DND-41 (cell line): ENCODE measurements at places on chromosomes 3 and 15.

DNA sequence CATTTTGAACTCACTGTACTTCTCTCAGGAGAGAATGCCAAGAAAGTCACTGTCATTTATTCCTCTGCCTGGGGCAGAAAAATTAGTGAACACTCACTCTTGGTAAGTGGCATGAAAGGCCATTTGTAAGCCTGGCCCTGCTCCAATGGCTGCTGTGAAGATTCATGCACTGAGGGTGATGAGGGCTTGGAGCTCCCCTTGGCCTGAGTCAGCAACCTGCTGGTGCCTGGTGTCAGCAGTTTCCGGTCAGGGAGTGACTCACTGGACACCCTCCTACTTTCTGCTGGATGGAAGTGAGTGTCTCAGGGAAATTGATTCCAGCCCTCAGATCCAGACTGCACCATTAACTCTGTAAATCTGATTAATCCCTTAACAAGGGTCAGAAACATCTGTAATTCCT lies 37.6 kb downstream of the TRA2B start:
- DNase-seq: no peak

- no peak for DNase-seq
Measured at GRCh38 chr3:78823859-78824258, 943.9 kb downstream of the ROBO1 start.

DNA sequence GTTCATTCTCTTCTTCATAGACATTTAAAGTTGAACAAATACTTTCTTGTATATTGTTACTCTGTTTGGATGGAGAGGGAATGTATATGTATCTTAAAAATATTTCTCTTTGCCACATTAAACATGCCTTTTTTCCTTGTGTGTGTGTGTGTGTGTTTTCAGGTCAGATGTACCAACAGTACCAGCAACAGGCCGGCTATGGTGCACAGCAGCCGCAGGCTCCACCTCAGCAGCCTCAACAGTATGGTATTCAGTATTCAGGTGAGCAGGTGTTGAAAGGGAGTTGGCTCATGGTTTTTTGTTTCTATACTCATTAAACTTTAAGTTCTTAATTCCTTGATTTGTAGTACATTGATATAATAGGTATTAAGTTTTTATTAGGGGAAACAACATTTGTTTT lies 35.4 kb downstream of the TFG start:
- no peak for DNase-seq

- no peak for DNase-seq
Measured at GRCh38 chr3:30539772-30540171, 66.6 kb upstream of the TGFBR2 start.

GRCh38 chr15:82571722-82572222 lies 31.5 kb upstream of the RPS17 start:
- no peak for DNase-seq

DNA sequence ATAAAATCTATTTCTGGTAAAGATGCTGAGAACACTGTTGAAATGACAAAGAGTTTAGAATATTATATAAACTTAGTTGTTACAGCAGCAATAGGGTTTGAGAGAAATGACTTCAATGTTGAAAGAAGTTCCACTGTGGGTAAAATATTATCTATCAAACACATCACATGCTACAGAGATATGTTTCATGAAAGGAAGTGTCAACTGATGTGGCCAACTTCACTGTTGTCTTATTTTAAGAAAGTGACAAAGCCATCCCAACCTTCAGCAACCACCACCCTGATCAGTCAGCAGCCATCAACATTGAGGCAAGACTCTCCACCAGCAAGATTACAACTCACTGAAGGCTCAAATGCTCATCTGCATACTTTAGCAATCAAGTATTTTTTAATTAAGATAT lies 20.2 kb downstream of the TMEM39A start:
- DNase-seq: no peak

DNA sequence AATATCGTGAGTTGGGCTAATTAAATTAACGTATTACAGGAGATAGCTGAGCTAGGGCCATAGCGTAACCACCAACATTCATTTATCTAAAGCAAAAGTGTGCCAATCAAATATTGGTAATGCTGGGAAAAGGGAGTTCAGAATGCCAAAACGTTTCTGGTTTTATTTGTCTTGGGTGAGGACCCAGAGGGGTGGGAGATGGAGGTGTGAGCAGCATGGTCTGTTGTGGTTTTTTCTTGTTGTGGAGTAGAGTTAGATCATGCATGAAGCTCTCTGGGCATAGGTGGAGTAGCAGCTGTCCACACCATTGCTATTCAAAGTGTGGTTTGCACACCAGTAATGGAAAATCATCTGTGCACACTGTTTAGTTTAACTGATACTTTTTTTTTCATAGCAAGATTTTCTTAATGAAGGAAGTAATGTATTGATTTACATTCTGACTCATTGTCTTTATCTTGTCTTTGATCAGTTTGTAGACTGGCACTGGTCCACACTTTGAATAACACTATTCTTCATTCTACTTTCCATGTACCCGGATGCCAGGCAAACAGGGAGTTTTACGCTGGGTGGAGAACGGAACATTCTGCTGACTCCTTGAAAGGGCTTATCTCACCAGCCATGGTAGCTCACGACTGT lies 50.8 kb upstream of the CRTC3 start:
- no peak for DNase-seq

GRCh38 chr15:62605282-62605681 lies 437.3 kb upstream of the TPM1 start:
- no peak for DNase-seq

GRCh38 chr3:20658491-20658890 lies 472.5 kb upstream of the SGO1 start:
- DNase-seq: no peak

DNA sequence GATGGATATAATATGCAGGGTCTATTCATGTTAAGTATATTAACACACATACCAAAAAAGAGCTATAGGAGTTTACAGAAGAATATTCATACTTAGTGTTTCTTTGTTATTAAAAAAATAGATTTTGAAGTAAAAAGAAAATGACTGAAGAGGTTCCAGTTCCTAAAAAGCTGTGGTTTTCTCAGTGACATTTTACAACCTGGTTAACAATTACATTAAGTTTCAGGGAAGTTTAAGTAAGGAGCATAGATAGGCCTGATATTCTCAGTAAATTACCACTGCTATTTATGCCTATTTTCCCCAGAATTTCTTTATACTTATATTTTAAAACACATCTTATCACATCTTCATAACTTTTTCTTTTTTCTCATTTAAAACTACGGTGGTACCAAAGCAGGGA lies 43.6 kb upstream of the SPTSSB start:
- DNase-seq: no peak

DNA sequence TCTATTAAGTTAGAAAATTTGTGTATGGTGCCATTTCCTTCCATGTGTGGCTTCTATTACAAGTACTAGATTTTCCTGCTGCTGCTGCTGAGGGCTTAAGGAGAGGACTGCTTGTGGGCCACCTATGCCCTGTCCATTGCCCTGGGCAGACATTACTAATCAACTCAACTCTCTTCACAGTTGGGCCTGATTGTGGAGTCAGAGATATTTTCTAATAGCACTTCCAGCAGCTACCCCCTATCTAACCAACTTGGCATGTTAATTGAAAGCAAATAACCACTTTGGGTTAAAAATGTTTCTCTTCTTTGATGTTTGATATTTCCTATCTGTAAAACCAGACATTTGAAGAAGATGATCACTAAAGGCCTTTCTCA lies 242.0 kb downstream of the EDEM1 start:
- no peak for DNase-seq

DNA sequence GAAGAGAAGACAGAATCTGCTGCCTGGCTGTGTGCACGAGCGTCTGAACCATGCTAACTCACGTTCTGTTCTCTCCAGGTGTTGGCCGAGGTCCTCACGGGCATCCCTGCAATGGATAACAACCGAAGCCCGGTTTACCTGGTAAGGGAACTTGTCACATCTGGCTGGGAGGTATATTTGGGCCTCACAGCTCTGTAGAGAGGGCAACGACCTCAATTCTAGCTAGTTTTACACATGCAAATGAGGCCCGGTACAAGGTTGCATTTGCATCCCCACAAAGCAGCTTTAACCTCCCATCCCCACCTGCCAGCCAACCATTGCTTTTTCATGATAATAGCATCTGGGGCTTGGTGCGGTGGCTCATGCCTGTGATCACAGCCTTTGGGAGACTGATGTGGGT lies 22.0 kb upstream of the TATDN2 start:
- no peak for DNase-seq

DNA sequence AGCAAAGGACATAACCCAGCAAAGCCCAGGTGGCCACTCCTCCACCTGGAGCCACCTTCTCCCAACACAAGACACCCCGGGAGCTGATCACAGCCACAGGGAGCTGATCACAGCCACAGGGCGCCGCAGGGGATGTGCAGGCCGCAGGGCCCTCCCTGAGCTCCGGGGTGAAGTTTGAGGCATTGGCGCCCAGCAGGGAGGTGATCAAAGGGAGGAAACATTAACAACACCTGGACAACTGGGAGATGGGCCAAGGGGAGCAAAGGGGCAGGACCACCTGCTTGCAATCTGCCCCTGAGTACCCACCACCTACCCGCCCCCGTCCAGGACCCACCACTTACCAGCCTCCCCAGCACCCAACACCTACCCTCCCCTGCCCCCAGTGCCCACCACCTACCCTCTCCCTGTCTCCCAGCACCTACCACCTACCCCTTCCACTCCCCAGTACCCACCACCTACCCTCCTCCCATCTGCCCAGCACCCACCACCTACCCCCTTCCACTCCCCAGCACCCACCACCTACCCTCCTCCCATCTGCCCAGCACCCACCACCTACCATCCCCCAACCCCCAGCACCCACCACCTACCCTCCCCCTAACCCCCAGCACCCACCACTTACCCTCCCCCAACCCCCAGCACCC lies 2.4 kb downstream of the UROC1 start:
- no peak for DNase-seq

DNA sequence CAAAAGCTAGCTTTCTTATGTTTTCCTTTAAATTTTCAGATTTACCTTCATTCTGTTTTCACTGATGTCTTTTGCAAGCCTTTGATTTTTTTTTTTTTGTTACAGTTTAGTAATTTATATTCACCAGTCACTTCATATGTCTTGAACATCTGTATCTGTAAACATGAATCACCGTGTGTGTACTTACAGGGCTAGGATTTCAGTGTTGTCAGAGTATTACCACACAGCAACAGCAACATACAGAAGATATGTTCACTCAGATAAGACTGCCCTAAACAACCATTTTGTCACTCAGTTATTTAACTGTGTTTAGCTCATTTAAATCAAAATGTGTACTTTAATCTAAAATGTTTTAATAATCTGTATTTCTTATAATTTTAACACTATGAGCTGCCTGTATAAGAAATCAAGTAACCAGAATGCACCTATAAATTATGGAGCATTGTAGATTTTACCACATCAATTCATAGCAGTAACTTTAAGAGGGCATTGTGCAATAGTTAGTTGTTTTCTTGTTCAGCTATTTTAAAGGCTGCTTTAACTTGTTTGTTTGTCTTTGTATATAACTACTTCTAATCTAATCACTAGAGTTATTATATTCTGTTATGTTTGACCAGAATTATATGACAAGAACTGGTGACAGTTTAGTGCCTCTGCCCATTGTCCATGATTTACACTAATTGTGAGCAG lies 50.4 kb downstream of the GHSR start:
- no peak for DNase-seq

GRCh38 chr3:61771976-61772375 lies 210.6 kb downstream of the PTPRG start:
- DNase-seq: no peak

- DNase-seq: no peak
Measured at GRCh38 chr3:50373146-50374051, 14.1 kb upstream of the TMEM115 start.

GRCh38 chr15:68576235-68576892 lies 2.4 kb upstream of the CORO2B start:
- no peak for DNase-seq

GRCh38 chr3:134652886-134653630 lies 2.2 kb upstream of the KY start:
- no peak for DNase-seq

DNA sequence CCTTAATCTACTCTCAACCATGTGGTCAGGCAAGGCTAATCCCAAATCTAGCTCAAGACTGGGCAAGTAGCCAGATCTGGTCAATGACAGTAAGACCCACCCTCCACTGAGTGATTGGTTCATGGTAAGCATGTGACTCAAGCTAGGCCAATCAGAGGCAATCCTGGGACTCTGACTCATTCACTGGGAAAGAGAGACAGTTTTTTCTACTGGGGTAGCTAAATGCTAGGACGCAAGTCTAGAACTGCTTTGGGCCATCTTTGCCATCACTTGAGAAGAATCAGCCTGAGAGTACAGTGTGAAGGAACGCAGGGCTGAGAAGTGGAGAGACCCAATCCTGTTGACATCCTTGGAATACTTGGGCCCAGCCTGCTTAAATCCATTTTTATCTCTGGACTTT lies 9.4 kb upstream of the RAD18 start:
- no peak for DNase-seq

DNA sequence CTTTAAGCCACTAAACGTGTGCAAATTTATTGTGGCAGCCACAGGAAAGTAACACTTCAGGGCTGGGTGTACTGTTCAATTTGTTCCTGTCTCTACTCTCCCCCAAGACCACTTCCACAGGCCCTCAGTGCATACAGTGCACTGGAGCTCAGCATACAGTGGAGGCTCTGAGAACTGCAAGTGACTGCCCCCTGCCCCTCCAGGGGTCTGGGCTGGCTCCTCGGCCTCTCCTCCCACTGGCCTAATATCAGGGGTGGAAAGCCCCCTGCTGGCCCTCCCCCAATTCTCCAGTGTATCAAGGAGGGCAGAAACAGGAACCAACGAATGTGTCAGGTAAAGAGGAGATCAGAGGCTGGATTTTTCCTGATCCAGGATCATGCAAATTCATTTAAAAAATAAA lies 19.9 kb upstream of the HEG1 start:
- DNase-seq: no peak

DNA sequence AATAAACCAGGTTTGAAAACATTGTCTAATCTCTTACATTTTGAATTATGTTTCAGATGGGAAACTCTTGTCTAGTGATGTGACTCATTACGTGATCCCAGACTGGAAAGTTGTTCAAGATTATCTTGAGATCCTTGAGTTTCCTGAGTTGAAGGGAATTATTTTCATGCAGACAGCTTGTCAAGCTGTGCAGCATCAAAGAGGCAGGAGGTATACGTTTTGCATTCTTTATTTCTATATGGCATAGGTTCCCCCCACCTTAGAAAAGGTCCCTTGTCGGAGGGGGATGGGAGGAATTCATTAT lies 1.5 kb downstream of the DIS3L start:
- no peak for DNase-seq

GRCh38 chr3:160765211-160765610 lies 9.2 kb downstream of the PPM1L start:
- no peak for DNase-seq

GRCh38 chr3:36193448-36193847 lies 186.9 kb upstream of the STAC start:
- no peak for DNase-seq

GRCh38 chr3:157491136-157491535 lies 12.1 kb downstream of the VEPH1 start:
- DNase-seq: no peak

DNA sequence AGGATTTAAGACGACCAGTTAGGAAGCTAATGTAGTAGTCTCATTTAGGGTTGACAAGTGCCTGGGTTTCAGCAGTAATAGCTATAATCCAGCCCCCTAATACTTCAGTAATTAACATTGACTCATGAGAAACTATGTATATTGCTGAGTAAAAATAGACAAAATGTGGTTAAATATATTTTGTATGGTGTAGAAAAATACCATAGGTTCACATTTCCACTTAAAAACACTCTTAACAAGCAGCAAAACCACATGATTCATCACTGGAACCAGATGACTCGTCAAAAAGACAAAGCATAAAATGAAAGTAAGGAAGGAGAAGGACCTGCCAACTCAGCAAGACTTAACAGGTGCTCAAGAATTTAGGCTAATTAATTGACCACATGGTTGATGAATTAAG lies 288.9 kb downstream of the EFHB start:
- no peak for DNase-seq

- DNase-seq: no peak
Measured at GRCh38 chr3:49378249-49378895, 20.2 kb upstream of the GPX1 start.
